ENCODE measurements at places on chromosomes 3 and 15.

- DNase-seq: no peak
Observed at GRCh38 chr3:128091586-128091985, 32.0 kb downstream of the RUVBL1 start.

DNA sequence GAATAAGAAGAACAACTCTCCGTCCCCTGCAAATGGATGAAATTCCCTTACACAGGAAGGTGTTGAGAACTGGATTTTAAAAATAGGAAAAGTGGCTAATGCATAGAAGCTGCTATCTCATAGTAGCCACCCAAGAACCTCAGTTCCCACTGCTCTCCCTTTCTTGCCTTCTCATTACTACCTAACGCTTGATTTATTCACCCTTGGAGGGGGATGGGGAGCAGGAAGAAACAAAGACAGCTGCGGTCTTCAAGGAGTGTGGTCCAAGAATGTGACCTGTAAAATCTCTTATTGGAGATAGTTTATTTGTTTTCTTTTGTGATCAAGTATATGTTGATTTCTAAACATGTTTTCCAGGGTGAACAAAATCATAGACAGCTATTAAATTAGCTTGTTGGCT is 274.1 kb upstream of the CTNNB1 start:
- no peak for DNase-seq

DNA sequence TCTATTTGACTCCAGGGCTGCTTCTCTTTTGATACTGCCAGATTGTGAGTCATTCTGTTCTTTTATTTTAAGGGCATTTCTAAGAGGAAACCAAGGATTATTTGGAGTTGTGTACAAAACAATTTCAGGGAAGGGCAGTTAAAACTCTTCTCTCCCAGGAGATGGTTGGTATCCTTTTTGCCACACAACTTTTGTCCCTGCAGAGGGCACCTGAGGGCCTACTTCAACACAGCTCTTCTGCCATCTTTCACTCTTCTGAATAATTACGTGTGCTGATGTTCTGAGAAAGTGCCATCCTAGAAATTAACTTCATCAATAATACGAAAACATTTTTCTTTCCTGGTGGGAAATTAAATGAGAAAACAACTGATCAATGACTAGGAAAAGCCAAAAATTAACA is 75.7 kb upstream of the GADL1 start:
- DNase-seq: no peak

- no peak for DNase-seq
Observed at GRCh38 chr15:100735129-100736053, 133.0 kb downstream of the ASB7 start.
